Stimulated activated CD8-positive, alpha-beta memory T cell treated with anti-CD3 and anti-CD28 coated beads, Interleukin-4, amount 100 ng/mL, for 1 hour (primary cell): ENCODE measurements at places on chromosomes 4 and X.

DNA sequence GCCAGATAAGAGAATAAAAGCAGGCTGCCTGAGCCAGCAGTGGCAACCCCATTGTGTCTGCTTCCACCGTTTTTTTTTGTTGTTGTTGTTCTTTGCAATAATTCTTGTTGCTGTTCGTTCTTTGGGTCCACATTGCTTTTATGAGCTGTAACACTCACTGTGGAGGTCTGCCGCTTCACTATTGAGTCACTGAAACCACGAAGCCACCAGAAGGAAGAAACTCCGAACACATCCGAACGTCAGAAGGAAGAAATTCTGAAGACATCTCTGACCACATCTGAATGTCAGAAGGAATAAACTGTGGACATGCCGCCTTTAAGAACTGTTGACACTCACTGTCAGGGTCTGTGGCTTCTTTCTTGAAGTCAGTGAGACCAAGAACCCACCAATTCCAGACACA is 110.5 kb downstream of the PCDH18 start:
- no peak for DNase-seq

GRCh38 chr4:171281359-171281758 is 531.8 kb upstream of the GALNTL6 start:
- no peak for DNase-seq

- no peak for DNase-seq
These were observed 26.0 kb downstream of the C4orf17 start for GRCh38 chr4:99536848-99537247.

DNA sequence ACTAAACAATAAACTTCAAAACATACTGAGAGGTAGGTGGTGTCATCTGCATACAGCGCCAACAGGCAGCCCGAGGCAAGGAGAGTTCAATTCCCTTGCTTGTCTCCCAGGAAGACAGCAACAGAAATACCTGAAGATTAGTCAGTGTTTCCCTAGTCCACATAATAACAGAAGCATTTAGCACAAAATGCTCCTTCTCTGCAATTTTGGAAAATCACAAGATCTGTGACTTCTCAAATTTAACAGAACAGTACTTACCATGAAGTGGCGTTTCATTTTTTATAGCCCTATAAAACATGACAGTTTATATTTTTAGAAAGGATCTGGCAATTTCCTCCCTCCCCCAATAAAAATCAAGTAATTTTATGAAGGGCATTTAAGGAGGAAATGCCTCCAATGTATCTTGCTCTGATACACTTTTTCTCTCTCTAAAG is 67.1 kb upstream of the MYOZ2 start:
- no peak for DNase-seq

DNA sequence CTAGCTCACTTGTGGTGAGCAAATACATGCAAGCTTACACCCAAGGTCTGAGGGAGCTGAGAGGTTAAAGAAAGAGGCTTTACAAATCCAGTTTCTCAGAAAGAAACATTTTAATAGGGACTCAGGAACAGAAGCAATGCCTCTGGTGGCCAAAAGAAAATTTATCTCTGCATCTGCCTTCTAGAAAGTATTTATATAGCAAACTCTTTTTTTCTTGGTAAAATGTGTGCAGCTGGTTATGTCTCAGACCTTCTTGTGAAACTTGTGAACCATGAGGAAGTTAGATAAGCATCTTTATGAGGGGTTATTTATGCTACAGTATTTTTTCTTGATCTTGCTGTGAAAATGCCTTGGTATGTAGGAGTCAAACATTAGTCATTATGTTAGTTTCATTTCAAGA is 48.5 kb upstream of the CYSLTR1 start:
- no peak for DNase-seq

DNA sequence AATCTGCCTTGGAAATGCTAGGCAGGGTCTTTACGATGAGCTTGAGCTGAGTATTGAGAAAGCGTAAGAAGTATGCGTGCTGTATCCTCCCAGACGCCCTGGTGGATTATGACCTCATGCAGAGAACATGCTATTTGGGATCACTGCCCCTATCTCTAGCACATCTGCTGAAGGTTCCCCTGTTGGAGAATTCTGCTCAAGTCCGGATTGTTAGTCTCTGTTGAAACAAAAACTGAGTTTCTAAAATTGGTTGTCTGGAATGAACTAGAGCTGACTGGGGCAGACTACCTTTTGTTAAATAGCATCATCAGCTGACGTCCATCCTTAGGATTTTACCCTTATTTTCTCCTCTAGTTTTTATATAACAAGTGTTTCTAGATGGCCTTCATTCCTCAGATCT is 7.5 kb downstream of the FHDC1 start:
- DNase-seq, result no peak

GRCh38 chr4:113884655-113885054 is 94.8 kb downstream of the ARSJ start:
- no peak for DNase-seq

GRCh38 chrX:110003167-110004156 is 548 bp downstream of the TMEM164 start:
- no peak for DNase-seq

GRCh38 chr4:104941661-104942062 is 205.0 kb upstream of the TET2 start:
- DNase-seq, result no peak

GRCh38 chr4:3690551-3691152 is 75.5 kb upstream of the ADRA2C start:
- DNase-seq, result no peak

- DNase-seq, result no peak
These were observed 637.4 kb downstream of the ZNF674 start for GRCh38 chrX:45907786-45908185.

DNA sequence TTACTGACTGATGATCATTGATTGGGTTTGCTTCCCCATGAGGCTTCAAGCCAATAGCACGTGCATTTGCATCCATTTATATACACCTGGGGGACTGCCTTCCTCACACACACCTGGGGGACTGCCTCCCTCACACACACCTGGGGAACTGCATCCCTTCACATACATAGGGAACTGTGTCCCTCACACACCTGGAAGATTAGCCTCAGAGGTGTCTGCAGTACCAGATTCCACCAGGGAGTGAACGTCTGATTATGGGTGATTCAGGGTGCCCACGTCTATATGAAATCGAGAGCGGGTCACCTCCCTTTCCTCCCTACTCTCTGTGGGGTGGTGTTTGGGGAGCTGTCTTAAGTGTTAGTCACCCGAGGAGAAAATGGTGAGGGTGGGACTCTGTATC is 16.9 kb downstream of the CD99 start:
- DNase-seq, result no peak

DNA sequence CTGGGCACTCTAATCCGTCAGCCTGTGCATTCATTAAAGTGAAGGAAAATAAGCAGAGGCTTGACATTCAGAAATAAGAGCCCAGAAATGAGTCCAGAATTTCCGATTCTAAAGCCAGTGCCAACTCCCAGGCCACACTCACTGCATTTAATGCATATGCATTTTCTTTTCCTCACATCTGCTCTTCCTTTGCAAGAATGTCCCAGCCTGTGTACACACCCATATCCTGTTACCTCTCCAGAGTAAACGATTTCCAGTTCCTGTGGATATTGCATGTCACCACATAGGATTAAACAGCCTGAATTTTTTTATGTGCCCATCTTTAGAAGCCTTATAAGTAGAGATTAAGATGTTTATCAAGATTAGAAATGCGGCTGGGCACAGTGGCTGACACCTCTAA is 27.5 kb downstream of the ARX start:
- DNase-seq, result no peak

DNA sequence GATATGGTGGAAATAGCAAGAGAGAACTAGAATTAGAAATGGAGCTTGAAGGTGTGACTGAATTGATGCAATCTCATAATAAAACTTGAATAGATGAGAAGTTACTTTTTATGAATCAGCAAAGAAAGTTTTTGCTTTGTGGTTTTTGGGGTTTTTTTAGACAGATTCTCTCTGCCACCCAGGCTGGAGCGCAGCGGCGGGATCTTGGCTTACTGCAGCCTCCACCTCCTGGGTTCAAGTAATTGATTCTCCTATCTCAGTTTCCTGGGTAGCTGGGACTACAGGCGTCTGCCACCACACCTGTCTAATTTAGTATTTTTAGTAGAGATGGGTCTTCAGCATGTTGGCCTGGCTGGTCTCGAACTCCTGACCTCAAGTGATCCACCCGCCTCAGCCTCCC is 23.7 kb upstream of the NEIL3 start:
- no peak for DNase-seq

GRCh38 chr4:24364852-24365251 is 219.5 kb downstream of the DHX15 start:
- no peak for DNase-seq

- DNase-seq, result no peak
These were observed 60.8 kb upstream of the CBR4 start for GRCh38 chr4:169070895-169071218.

GRCh38 chrX:48972220-48973164 is 848 bp upstream of the KCND1 start:
- DNase-seq, result no peak

DNA sequence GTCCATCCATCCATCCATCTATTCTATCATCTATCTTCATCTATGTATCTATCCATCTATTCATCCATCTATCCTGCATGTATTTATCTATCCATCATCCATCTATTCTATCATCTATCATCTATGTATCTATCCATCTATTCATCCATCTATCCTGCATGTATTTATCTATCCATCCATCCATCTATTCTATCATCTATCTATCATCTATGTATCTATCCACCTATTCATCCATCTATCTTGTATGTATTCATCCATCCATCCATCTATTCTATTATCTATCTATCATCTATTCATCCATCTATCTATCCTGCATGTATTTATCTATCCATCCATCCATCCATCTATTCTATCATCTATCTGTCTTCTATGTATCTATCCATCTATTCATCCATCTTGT is 65.9 kb upstream of the PPP2R3B start:
- DNase-seq, result no peak

DNA sequence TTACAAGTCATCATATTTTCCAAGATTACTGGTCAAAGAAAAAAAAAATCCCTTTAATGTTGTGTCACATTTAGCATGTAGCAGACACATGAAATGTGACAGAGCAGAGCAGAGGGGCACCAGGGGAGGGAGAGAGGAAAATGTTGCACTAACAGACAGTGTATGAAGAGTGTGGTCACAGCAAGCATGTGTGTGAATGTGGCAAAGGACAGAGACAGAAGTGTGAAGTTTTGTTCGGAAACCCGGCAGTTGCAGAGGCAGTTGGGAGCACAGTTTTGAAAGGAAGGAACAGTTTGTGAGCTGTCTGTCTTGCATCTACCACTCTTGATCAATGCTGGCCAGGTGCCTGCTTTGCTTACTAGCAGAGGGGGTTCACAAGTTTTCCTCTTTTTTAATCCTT is 83.9 kb upstream of the MAP3K15 start:
- no peak for DNase-seq

DNA sequence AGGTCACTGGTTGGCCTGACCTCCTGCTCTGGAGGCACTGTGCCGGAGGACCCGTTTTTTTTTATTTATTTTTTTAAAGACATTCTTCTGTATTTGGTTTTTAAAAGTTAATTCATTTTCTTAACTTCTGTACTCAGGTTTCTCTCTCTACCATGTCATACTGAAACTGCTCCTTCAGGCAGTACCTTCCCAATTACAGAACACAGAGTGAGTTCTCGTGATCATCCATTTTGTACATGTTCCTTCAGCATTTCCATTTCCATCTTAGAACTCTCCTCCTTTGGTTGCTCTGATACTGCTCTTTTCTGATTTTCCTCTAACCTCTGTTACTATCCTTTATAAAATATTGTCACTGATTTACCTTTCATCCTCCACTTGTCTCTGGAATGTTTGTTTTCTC is 17.9 kb downstream of the UBE2K start:
- no peak for DNase-seq

- DNase-seq, result no peak
These were observed 14.8 kb upstream of the PAQR3 start for GRCh38 chr4:78953769-78954666.

DNA sequence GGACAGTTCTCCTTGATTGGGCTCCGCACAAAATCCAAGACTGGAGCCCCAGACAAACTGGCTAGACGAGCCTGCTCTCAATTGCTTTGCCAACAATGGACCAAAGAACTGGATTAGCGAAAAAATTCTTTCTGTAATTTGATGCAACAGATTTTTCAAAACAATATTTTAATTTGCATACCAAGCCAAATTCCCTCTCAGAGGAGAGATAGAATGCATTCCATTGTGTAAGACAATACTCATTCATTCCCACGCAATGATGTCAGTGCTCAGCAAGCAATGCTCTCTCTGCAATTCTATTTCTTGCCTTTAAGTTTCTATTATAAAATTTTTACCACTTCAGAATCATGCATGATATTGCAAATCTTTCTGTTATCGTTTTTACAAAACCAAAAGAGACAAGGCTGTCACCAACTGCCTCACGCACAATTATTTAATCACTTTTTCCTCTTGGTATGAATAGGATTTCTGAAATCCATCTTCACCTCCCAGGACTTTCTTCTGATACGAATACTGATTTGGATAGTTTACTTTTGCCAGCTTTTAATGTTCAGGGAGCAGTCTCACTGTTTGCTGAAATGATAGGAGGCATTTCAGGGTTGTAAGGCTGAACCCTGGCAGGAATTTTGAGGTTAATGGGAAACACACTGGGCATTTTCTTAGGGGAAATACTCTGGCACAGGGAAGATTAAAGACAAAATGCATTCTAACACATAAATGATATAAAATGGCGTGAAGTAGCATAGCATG is 46.1 kb upstream of the HCCS start:
- no peak for DNase-seq

- DNase-seq, result no peak
These were observed 57.3 kb upstream of the AP1S2 start for GRCh38 chrX:15911734-15912550.
